Epithelial cell of prostate (primary cell): ENCODE measurements at places on chromosomes 1 and 21.

GRCh38 chr1:231417513-231417912 is 4.6 kb downstream of the EGLN1 start:
- DNase-seq = no peak

- DNase-seq = no peak
These were observed 4.6 kb downstream of the IPO13 start for GRCh38 chr1:43951021-43951985.

DNA sequence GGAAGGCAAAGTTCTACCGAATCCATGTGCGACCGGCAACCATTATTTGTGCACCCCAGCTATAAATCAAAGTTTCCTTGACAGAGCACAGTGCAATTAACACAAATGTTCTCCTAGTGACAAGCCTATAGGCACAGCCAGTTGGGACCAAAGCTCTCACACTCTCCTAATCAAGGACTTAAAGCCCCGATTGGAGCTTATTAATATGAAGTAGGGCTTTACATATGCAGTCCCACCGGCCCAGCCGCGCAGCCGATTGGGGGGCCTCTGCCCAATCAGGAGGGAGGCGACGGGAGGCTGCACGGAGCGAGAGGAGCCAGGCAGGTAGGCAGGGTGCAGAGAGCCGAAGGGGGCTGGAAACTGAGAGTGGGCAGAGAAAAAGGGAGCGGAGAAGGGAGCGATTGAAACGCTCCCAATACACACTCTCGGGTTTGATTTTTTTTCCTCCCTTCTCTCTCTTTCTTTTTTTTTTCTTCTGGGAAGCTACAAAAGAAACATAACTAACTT is at the start of gene ESRRG:
TSS of gene ESRRG (minus strand) at position 156 of the 507 bp plus-strand sequence. CDS start at position 26, 130 bp downstream.
- DNase-seq = no peak

DNA sequence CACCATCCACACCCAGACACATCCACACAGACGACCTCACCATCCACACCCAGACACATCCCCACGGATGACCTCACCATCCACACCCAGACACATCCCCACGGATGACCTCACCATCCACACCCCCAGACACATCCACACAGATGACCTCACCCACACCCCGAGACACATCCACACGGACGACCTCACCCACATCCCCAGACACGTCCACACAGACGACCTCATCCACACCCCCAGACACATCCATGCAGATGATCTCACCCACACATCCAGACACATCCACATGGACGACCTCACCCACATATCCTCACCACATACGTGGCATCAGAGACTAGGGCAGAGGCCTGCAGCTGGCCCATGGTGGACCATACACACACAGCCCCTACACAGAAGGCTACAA is 14.7 kb upstream of the FABP3 start:
- DNase-seq = no peak

- no peak for DNase-seq
These were observed 5.0 kb downstream of the STX12 start for GRCh38 chr1:27778056-27778455.

GRCh38 chr1:185853739-185854138 is 119.5 kb downstream of the HMCN1 start:
- no peak for DNase-seq

DNA sequence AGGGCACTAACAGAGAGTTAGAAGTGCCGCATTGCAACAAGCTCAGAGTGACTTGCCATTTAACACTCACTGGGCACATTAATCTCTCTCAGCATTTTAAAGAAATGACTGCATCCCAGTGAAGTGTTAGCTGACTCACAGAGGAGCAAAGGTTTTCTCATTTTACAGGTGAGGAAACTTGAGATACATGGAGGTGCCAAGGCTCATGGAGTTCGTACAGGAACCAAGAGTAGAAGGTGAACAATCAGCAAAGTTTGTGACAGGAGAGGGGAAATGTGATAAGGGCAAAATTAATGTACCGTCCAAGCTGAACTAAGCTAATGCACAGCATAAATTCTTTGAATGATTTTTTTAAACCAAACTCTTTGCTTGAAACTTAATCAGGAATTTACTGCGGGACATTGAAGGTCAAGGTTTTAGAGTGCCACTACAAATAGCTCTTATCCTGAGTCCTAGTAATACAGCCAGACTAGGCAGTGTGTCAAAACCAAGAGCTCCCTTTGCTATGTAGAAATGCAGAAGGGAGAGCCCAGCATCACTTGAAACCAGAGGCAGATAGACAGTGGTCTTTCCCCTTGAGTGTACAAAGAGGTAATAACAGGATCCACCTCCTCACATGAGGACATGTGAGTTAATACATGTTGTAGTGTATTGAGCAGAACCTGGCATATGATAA is 22.4 kb upstream of the NTPCR start:
- DNase-seq = no peak

- no peak for DNase-seq
These were observed 166.5 kb downstream of the LMO4 start for GRCh38 chr1:87495147-87495546.

- DNase-seq = no peak
These were observed 12.0 kb downstream of the PROK1 start for GRCh38 chr1:110462964-110463363.

GRCh38 chr1:40927781-40928180 is 51.7 kb upstream of the CTPS1 start:
- DNase-seq = no peak

DNA sequence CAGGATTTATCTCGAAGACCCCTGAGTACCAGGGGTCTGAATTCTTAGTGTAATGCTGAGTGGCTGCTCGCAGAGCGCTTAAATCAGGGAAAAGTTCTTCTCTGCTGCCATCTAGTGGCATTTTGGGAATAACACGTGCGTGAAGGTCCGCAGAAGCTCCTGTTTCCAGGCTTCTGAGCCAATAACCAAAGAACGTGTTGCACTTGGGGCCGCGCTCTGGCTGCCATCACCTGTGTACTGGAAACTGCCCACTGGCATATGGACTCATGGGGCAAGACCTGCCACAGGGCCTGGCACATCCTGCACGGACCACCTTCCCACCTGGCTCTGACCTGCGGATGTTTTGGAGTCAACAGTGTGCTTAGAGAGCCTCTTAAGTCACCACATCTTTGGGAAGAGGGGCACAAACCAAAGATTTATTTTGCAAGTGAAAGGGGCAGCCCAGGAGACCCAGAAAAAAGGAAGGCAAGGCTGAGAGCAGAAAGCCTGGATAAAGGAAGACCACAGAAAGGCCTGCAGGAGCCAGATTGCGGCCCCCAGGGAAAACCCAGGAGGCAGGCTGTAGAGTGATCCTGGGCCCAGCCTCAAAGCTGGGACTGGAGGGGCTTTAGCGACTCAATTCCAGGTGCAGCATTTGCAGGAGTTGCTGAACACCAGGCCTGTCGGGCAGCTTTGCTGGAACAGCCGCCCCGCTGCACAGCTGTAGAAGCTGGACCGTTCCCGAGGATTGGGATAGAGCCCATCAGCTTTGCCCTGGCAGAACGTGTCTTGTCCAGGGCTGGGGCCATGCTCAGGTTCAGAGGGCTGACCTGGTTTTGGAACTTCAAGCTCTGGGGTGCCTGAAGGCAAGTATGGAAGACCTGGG is 13.0 kb downstream of the CHIT1 start:
- no peak for DNase-seq

DNA sequence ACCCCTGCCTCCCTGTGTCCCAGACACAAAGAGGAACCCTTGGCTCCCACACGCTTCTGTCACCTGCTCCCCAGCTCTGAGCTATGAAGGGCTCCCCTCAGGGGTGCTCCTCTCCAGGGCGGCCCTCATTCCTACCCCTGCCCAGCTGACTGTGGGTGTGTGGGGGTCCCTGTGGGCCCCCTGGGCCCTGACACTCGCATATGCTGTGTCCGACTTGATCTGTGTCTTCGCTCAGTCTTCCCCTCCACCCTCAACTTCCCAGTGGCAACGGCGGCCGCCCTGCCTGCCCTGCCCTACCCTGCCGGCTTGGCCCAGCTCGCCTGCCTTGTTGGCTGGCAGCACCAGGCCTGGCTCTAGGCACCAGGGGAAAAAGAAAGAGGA is 1.2 kb downstream of the KCNQ4 start:
- DNase-seq = no peak

DNA sequence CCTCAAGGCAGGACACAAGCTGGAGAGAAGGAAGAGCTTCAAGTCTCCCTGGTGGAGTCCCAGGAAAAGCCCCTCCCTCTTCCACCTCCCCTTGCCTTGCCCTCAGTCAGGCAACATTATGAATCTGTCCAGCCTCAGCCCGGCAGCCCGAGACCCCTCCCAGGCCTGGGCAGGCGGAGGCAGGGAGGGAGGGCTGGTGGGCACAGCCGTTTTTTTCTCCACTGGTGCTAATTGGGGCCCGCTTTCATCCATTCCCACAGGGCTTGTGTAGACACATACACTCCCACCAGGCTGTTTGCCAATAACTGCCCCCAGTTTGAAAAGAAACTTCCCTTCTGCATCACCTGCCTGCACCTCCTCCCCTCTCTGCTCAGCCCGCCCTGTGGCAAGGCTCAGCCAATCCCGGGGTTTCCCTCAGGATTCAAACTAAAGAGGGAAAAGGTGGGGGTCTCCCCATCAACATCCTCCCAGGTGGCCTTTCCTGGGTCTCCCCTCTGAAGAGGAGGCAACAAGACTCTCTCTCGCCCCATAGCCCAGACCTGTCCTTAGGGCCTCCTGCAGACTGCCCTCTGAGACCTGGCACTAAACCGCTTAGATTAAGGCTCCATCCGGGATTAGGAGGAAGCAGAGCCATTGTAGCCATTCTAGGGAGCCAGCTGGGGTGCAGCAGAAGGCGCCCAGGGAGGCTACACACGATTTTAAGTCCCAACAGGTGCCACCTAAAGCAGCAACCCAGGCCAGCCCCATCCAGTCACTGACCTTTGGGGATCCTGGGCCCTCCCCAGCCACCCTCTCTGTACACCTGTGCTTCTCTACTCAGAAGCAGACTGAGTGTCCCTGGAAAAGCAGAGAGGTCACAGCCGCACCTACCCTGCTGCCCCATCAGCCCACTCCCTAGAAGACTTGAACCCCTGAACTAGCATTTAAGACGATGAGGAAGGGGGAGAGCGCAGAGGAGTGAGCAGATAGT is 3.5 kb downstream of the IGSF9 start:
- DNase-seq = no peak

- no peak for DNase-seq
These were observed 714.3 kb downstream of the MATN1 start for GRCh38 chr1:30008998-30009657.

DNA sequence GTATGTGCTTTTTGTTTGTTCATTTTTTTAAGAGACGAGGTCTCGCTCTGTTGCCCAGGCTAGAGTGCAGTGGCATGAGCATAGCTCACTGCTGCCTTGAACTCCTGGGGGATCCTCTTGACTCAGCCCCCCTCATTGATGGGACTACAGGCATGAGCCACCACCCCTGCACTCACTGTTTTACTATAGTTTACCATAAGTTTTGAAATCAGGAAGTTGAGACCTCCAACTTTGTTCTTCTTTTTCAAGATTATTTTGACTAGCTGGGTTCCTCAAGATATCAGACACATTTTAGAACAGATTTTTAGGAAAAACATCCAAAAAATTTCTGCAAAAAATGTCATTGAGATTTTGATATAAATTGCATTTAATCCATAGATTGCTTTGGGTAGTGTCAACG is 120.4 kb upstream of the FGGY start:
- DNase-seq = no peak

DNA sequence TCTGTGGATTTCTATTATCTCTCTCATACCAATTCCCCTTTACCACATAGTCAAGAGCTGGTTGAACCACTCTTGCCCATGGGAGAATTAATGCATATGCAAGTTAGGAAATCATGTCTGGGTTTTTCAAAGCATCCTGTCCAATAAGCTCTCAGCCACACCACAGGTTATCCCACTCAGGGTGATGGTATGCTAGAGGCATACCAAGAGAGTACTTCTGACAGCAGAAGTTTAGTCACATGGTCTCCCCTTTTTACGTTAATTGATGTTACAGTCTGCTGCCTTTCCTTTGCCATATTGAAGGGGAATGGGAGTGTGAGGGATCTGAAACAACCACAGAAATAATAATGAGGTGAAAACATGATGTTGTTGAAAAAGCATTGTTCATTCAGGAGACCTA is 135.8 kb upstream of the PBX1 start:
- DNase-seq = peak; percentile 1

DNA sequence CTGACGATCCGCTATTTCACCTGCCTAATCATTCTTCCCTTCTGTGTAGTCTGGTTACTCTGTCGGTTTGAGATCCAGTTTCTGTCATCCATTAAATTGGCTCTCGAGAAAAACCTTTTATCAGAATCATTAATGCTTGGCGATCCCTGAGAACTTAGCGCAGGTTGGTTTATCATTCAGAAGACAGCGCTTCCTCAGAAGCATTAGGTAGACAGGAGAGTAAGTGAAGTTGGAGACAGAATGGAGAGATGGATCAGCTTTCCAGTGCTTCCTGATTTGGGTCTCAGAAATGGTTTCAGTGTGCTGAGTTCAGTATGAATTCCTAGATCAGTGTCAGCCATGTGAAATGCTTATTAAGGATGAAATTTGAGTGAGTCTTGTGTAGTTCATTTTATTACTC is 1.3 kb downstream of the USP1 start:
- no peak for DNase-seq

GRCh38 chr1:10975567-10976326 is 36.7 kb upstream of the TARDBP start:
- peak; percentile 71 for DNase-seq

- no peak for DNase-seq
These were observed 250.6 kb downstream of the PLA2G4A start for GRCh38 chr1:187079330-187079729.

- no peak for DNase-seq
These were observed 12.3 kb upstream of the SEMA4A start for GRCh38 chr1:156140879-156141707.

DNA sequence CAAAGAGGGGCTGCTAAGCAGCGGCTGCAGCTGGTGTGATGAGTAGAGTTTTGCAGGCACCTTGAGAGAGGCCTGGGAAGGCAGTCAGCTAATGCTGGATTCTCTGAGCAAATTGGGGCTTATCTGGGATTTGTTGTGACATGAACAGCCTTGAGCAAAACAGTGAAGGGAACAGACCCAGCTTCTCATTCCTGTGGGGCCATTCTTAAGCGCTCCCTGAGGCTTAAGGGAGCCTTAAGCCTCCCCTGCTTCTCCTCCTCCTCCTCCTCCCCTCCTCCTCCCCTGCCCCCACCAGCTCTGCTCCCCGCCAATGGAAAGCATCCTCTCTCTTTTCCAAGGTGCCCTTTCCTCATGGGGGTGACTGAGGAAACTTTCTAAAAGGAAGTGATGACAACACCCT is 21.3 kb downstream of the HMGCS2 start:
- DNase-seq = no peak

DNA sequence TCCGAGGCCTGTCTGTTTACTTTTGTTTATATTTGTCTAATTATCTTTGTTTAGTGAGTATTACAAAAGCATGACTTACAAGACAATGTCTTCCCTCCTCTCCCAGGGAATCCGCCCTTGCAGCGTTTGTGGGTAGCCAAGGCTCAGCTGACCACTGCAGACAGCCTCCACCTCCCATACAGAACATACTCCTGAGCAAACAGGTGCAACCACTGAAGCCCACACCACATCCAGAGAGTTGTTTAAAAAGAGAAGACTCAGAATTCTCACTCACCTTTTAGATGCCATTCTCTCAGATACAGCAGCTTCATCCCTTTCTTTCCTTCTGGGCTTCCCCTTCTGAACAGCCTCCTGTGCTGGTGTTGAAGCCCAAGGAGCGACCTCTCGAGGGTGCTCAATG is 103.5 kb upstream of the TMPRSS2 start:
- no peak for DNase-seq
